ENCODE measurements at places on chromosomes 6 and 20.

GRCh38 chr6:45185403-45186251 lies 142.5 kb upstream of the RUNX2 start:
- no peak for DNase-seq

GRCh38 chr20:10469056-10469455 lies 34.0 kb downstream of the SLX4IP start:
- no peak for DNase-seq

DNA sequence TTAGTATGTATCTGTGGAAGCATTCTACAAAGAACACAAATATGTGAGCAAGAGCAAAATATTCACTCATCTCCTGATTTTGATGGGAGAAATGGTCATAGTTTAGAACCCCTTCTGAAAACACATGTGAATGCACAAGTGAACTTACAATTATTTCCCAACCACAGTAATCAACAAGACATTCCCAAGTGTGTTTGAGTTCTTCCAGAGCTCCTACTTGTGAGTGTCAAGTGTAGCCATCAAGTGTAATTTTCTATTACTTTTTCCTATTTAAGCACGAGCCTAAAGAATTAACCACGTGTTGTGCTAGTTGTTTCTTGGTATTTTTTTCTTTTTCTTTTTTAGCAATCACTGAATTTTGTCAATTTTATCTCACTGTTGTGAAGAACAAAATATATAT lies 402.3 kb downstream of the NKAIN2 start:
- no peak for DNase-seq

DNA sequence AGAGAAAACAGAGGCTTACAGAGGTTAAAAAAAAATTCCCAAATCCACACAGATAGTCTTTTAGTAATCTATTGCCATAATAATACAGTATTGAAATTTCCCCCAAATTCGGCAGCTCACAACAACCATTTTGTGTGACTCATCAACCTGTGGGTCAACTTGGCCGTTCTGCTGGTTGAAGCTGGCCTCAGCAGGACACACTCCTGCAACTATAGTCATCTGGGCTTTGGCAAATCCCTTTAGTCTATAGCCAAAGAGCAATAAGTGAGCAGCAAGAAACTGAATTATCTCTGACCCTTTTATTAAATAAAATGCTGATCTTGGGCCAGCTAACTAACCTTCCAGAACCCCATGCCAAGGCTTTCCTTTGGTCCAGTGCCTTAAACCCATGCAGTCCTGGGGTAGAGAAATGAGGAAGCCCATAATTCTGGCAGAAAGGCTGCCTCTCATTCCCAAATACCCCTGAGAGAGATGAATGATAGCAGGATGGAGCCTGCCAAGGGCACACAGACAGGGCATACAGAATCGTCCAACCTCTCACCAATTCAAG lies 17.2 kb upstream of the SNAP25 start:
- DNase-seq = no peak

- no peak for DNase-seq
These were observed 25.8 kb downstream of the ANKRD6 start for GRCh38 chr6:89458704-89459103.

- DNase-seq = no peak
These were observed 43.0 kb downstream of the SLC2A4RG start for GRCh38 chr20:63782521-63782971.

Measured in stimulated activated CD4-positive, alpha-beta T cell treated with anti-CD3 and anti-CD28 coated beads, Interleukin-1b, Interleukin-23, amount 100 ng/mL, for 4 hours (primary cell).